NCI-H2029 (cell line): ENCODE measurements at places on chromosomes 4 and X.
A peak's percentile ranks its signal among the peaks of the same experiment; 100 is the strongest.

DNA sequence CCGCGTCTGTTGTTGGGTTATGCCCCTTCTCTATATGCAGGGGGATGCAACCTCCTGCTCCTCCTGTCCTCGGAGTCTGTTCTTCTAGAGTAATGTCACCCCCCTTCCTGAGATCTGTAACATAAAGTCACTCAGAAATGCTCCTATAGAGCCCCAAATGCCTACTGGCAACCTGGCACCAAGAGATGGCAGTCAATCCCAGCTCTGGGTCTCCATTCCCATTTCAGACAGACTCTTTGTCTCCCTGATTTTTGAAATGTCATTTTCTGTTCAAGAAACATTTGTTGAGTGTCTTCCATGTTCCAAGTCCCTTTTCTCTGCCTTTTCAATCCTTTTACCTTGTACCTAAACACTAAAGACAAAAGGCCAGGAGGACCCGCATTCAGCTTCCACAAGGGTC, 9.6 kb upstream of the PRDM8 start:
- DNase-seq = no peak

DNA sequence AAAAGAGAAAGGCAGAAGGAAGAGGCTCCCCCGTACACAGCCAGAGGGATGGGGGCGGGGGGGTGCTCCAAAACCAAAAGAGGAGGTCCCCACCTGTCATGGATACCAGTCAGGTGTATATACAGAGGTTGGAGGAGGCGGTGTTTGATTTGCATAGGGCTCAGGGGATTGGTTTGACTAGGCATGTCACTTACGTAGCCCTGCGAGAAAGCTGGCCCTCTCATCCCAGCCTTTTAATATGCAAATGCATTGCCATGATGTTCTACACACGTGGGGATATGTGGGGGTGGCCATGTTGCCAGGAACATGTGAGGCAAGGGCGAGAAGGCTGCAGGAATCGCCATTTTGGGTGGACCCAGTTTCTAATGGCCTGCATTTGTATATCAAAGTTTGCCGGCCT, 38.6 kb downstream of the TMEM150C start:
- peak; percentile 94 for DNase-seq

DNA sequence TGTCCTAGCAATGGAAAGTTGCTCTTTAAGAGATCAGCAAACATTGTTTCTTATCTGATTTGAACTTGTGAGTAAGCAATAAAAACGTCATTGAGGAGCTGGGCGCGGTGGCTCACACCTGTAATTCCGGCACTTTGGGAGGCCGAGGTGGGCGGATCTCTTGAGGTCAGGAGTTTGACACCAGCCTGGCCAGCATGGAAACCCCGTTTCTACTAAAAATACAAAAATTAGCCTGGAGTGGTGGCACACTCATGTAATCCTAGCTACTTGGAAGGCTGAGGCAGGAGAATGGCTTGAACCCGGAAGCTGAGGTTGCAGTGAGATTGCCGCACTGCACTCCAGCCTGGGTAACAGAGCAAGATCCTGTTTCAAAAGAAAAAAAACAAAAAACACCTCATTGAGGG, 11.2 kb upstream of the PLAC8 start:
- DNase-seq = no peak

- DNase-seq = no peak
These were observed at the start of gene SHROOM3 for GRCh38 chr4:76434901-76435527. SHROOM3 (plus strand) TSS chr4:76435229; CDS start chr4:76436053, 824 bp downstream.

DNA sequence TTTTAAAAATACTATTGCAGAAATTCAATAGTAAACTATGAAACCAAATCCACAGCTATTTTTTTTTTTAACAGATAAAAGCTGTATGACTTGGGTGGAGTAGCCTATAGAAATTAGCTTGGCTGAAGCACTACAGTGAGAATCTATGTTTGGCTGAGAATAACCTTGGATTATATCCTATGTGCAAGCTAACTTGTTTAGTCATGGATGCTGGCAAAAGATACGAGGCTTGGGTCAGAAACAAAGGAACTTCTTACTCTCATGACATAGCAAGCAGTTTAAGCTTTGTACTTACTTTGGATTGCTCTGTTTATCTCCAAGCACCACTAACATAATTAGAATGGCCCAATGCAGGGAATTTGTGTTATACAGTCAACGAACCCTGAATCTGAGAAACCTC, 119.2 kb upstream of the GRID2 start:
- DNase-seq = no peak

DNA sequence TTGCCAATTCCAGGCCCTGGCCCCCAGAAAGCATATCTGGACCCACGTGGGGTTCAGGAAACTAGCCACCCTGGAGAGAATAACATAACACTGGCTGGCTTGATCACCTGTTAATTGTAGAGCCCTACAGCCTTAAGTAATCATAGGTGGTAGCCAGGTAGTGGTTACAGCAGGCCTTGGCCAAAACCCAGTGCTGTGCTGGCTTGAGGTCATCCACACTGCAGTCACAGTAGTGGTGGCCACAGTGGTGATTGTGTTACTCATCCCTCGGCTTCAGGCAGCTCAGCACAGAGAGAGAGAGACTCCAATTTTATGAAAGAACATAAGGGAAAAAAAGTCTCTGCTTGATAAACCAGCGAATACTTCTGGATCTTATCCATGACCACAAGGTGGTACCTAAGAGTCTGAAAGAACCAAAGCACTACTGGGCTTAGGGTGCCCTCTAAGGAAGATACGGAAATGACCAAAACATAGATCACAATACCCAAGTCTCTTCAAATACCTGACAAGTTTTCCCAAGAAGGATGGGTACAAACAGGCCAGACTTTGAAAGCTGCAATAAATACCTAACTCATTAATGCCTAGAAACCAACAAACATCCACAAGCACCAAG, 46.6 kb upstream of the CDX4 start:
- no peak for DNase-seq

DNA sequence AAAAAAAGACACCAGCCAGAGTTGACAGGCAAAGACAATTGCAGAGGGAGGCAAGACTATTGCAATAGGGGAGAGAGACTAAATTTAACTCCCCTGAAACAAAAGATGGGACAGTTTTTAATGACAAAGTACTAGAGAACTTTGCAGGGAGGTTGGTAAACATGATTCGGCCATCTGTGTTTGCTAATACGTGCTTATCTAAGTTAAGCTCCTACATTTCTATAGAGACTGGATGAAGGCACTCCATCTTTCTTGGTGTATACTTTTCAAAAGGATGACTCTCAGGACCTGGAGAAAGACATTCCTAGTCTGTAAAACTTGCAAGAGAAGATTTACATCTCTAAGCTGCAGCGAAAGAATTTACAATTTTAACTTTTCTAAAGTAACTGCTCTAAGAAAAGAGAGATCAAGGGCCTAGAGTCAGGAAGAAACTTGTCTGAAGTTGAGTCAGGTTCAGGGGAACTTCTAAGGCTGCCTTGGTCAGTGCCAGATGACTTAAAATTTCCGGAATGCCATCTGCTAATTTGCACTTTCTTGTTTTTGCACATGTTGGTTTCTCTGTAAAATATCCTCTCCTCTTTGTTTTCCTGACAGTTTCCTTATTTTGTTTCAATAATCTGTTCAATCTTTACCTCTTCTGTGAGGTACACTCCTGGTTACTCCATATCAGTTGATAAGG, 10.6 kb downstream of the ADAM29 start:
- no peak for DNase-seq

- no peak for DNase-seq
These were observed 71.8 kb upstream of the PGRMC2 start for GRCh38 chr4:128359422-128359821.

DNA sequence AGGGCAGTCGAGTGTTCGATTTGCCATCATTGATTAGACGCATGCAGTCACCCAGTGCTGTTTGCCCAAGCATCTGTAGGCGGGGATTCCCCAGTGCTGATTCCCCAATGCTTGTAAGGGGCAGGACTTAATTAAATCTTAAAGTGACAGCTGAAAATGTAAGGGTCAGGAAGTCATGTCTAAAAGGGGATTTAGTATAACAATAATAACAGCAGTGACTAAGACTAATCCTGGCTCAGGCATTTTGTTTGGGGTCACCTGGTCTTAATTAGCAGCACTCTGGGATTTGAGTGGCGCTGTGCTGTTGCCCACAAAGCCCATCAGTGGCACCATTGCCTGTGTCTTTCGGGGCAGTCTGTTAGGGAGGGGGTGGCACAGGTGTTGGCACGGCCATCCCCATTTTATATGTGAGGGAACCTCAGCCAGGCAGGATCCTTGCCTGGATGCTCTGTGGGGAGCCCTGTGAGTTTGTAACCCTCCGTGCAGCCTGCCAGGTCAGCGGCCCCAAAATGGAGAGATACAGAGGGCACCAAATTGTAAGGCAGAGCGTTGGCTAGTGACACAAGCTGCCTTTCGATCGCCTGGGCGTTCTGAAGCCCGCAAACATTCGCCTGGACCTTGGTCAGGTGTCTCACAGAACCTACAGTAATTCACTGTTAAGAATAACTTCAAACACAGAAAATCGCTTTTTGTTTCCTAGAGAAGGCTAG, 146.7 kb downstream of the TBL1X start:
- peak; percentile 5 for DNase-seq

DNA sequence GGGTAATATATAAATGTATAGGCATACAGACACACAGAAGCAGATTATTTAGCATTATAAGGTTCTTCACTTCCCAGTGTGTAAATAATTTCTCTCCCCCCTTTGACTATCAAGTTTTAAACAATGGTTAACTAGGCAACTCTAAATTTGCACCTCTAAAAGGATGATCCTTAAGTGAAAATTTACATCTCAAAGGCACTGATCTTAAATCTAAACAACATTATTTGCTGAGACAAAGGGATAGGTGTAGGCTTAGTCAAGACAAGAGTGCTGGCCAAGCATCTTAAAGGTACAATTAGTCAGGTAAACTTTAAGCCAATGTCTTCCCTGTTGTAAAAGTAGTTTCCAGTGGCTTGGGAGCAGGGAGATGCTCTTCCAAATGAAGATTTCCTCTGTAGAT, 33.0 kb downstream of the NLRP2B start:
- DNase-seq = no peak

- no peak for DNase-seq
These were observed 326.9 kb downstream of the FAT4 start for GRCh38 chr4:125641611-125642010.

GRCh38 chr4:79043138-79043537, 103.9 kb upstream of the PAQR3 start:
- DNase-seq = no peak

GRCh38 chr4:140641789-140642439, 73.2 kb upstream of the UCP1 start:
- no peak for DNase-seq

DNA sequence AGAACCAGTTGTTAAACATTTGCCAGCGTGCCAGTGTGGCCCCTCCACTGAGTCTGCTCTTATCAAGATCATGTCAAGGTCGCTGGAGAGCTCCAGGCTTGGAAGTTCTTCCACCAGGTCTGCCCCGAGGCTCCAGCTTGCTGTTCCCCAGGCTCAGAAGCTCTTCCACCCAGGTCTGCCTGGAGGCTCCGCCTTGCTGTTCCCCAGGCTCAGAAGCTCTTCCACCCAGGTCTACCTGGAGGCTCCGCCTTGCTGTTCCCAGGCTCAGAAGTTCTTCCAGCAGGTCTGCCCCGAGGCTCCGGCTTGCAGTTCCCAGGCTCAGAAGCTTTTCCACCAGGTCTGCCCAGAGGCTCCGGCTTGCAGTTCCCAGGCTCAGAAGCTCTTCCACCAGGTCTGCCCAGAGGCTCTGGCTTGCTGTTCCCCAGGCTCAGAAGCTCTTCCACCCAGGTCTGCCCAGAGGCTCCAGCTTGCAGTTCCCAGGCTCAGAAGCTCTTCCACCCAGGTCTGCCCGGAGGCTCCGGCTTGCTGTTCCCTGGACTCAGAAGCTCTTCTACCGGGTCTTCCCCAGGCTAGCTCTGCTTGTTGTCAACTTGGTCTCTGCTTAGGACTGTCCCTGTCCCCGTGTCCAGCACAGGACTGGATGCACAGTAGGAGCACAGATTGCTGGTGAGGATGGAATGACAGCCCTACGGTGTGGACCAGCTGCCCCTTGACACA, 54.4 kb downstream of the HMX1 start:
- DNase-seq = no peak

- no peak for DNase-seq
These were observed 708.9 kb downstream of the IL1RAPL1 start for GRCh38 chrX:29295987-29296680.

DNA sequence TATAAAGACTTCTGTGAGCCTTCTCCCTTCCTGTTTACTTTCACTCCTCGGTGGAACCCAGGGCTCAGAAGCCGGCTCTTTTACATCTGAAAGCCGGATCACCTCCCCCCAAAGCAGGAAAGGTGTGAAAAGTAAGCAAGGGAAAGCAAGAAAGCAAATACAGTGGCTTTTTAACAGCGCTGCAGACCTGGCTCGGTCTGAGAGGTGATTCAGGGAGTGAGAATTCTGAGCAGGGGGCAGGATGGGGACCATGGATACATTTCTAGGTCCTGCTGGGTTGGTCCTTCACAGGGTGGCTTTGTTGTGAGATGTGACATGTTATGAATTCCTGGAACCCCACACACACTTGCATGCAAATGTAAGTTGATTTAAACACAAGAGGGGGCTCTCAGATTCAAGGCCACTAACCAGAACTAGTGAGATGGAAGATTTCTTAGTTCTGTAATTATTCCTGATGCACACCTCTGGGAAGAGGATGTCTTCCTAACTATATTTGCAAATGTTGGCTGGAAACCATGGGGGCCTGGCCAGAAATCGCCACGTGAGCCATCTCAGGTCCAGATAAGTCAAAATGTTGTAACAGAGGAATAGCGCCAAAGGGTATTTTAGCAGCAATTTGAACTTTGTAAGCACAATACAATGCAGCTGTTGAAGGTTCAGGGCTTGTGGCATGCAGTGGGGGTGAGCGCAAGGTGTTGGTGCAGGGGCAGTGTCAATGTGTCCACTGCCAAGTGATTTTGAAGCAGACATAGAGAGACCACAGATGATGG, 670.1 kb upstream of the LCORL start:
- DNase-seq = no peak

- no peak for DNase-seq
These were observed 225.5 kb upstream of the ANKRD50 start for GRCh38 chr4:124937993-124938392.

GRCh38 chr4:66569228-66569627, 898.9 kb upstream of the EPHA5 start:
- no peak for DNase-seq

GRCh38 chrX:11664211-11665167, 1.2 kb downstream of the ARHGAP6 start:
- no peak for DNase-seq

- DNase-seq = no peak
These were observed 126.6 kb upstream of the GYPA start for GRCh38 chr4:144267084-144267483.

DNA sequence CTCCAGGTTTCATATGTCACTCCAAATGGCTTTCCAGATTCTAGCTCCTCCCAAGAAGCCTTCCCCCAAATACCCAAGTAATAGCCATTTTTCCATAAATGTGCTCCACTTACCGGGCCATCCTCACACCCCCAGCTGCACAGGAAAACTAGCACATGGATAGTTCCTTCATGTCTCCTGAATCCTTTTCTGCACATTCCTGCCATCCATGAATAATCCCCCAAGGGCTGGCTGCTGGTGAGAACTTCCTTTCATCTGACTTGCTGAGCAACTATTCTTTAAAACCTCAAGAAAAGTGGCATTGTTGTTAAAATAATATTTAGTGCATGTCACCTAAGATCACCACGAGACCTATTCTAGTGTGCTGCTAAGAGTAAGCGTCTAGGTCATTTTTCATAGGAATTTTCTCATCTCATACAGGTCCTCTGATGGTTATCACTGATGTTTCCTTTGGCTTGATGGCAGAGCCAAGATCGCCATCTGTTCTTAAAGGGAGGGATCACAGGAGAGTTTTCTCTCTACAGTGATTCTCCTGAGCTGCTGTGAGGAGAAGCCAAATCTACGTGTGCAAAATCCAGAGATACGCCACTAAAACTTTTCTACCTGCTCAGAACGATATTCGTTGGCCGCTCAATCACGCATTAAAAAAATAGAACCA, 71.3 kb downstream of the MAP3K15 start:
- DNase-seq = no peak
